ENCODE measurements at places on chromosomes 12 and 14. TPM values are rescaled to one million over a fixed set of nuclear protein-coding genes. Genes with fewer than 3 reads are reported as not detected.

SRGAP1 gene
- total RNA-seq, result 21.8 TPM

COCH gene
- total RNA-seq, result 0.31 TPM

SAMD15 gene
- 2.5 TPM for total RNA-seq

CLEC6A gene
- not detected for total RNA-seq

ADAM20 gene
- 0.62 TPM for total RNA-seq
